A549 treated with CORT108297 at 1 μM for 4 hours (cell line): ENCODE measurements at places on chromosomes 1 and 21. TPM values are rescaled to one million over a fixed set of nuclear protein-coding genes. Genes with fewer than 3 reads are reported as not detected.

ITGB2 gene
- total RNA-seq = 0.55 to 0.77 TPM (median 0.66 TPM) in 5 replicates

NLRP3 gene
- total RNA-seq = not detected in 5 replicates

MROH9 gene
- not detected in 5 replicates for total RNA-seq

TSNAX gene
- total RNA-seq = 31.7 to 49.4 TPM (median 38.1 TPM) in 5 replicates

SH2D2A gene
- 2.8 to 5.1 TPM (median 3.9 TPM) in 5 replicates for total RNA-seq

RXFP4 gene
- 0.07 TPM in 1 of 5 replicates, not detected in the others for total RNA-seq

SPRR1A gene
- not detected in 5 replicates for total RNA-seq

RGS1 gene
- total RNA-seq = not detected in 5 replicates
